ENCODE measurements at places on chromosomes 2 and 18.

DNA sequence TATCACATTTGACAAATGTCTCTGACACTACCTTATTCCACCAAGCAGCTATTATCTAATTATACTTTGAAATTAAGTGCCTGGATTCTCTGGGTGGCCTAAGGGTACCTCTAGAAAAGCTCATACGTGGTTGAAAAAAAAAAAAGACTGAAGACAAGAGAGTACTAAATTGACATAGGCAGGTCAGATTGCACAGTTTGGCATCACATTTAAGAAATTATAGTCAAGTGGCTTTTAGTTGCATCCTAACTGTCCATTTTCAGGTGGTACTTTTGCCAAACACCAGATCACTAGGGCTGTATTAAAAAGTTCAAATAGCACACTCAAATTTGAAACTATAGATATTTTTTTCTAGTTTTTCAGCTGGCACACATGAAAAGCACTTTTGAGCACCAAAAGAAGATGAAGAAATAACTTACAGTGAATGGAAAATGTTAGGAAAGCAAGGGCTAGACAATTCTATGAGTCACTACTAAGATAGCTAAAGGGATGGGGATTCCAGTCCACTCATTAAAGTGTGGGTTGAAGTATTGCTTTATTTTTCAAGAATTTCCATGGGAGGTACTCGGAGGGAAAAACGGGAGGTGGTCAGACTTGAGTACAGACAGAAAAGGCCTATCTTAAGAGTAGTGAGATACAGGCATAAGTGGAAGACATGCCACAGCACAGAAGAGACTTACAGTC lies 106.5 kb upstream of the COL5A2 start:
- no peak for DNase-seq

- no peak for DNase-seq
Measured at GRCh38 chr2:38528008-38528442, 74.7 kb downstream of the HNRNPLL start.

GRCh38 chr18:189254-189653 lies 30.9 kb downstream of the USP14 start:
- DNase-seq, result no peak

- no peak for DNase-seq
Measured at GRCh38 chr2:156505696-156506095, 69.5 kb downstream of the GPD2 start.
